ENCODE measurements at places on chromosomes 3 and 15. TPM values are rescaled to one million over a fixed set of nuclear protein-coding genes. Genes with fewer than 3 reads are reported as not detected.
A peak's percentile ranks its signal among the peaks of the same experiment; 100 is the strongest.

GRCh38 chr3:143068059-143068458, 51.5 kb upstream of the CHST2 start:
- no peak for DNase-seq

DNA sequence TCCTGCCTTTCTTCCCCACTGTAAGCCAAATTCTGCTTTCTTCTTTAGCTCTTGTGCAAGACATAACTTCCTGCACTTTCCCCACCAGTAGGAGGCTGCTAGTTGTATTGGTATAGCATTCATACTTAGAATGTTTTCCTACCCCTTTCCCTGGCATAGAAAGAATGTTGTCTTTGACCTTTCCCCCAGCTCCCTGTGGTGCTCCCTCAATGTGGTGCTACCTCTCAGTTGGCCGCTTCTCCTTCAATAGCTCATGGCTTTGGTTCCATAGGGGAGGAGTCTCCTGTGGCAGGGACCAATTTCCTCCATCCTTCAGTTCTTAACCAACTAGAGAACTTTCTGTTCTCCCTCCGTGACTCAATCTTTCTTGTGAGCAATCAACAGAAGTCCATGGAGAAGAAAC, 67.5 kb upstream of the AKAP13 start:
- no peak for DNase-seq

DNA sequence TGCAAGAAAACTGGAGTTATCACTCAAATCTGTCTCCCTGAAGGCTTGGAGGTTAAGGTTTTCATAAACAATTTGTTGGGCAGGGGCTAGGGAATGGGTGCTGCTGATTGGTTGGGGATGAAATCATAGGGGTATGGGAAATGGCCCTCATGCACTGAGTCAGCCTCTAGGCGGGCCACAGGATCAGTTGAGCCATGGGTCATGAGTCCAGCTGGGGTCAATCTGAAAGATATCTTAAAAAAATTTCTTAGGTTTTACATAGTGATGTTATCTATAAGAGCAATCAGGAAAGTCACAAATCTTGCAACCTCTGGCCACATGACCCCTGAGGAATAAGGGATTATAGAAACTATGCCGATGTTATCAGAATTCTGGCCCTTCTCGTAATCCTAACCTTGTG, 491.7 kb downstream of the ZIC1 start:
- no peak for DNase-seq

DNA sequence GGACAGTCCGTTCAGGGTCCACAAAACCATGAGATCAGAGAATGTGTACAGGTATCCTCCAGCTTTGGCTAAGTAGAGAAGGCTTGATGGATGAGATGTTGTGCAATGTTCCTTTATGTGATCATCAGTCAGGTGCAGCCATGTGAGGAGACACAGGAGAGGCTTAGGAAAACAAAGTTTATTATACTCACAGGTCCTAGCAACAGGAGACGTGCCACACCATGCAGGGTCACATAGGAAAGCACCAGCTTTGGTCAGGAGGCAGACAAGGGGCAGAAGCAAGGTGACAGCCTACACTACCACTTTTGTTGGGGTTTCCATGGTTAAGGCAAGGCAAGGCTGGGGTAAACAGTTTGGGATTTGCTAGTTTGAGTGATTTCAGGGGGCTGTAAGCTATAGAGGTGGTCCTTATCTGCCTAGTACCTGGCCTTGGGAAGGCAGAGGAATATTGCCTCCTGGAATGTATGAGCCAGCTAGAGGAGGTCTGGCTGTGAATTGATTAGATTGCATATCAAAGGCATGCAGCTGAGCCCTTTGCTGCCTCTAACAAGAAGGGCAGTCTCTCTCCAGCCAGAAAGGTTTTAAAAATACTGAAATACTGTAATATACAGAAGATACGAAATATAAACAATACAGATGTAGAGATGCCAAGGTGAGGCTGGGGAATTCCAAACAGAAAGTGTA, 248.6 kb downstream of the RYR3 start:
- no peak for DNase-seq

- DNase-seq = no peak
Observed at GRCh38 chr3:55616803-55617202, 129.7 kb upstream of the WNT5A start.

GRCh38 chr3:85170646-85171045, 211.9 kb downstream of the CADM2 start:
- no peak for DNase-seq

- no peak for DNase-seq
Observed at GRCh38 chr3:31472479-31473390, 60.0 kb upstream of the STT3B start.

GRCh38 chr3:125202197-125202596, 10.4 kb downstream of the SLC12A8 start:
- no peak for DNase-seq

DNA sequence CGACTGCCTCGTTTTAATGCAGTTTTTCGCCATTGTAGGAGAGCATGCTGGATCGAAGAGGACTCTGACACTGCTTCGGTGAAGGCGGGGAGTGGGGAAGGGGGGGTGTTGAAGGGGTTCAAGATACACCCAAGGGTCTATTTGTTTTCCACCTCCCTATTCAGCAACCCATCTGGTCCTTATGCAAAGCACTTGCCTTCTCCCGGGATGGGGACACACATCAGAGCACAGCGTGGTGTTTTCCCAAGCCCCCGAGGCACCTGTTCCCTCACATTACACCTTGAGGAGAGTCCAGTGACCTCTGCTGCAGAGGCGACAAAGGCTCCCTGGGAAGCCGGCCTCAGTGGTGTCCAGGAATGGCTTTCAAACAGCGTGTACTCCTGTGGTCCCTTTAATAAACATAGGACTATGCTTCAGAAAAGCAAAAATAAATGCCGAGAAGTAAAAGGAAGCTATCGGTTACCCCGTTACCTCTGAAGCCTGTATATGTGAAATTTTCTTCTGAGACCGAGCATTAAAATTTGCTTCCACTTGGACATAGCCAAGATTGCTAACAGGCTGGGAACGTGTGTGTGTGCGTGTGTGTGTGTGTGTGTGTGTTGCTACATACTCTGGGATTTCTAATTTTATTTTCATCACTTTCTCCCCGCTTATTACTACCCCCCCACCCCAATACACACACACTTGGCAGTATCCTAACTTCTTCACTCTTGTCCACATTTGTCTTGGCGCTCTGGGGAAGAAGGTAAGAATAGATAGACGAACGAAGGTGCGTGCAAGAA, 53.2 kb downstream of the CCDC54 start:
- DNase-seq = no peak

DNA sequence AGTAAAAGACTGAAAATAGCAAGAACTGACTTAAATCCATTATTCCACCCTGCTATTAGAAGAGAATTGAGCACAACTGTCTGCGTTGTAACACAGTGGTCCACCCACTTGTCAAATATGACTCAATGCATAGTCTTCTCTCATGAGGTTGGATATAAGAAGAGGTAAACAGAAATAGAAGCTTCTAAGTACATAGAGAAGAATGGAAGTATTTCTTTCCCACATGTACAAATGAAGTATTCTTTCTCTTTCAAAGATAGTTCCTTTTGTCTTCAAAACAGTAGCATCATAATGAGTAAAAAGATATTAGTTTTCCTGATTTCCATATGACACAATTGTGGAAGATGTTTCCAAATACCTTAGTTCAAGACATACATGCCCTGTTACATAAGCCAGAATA, 348.6 kb upstream of the CCDC54 start:
- no peak for DNase-seq

DNA sequence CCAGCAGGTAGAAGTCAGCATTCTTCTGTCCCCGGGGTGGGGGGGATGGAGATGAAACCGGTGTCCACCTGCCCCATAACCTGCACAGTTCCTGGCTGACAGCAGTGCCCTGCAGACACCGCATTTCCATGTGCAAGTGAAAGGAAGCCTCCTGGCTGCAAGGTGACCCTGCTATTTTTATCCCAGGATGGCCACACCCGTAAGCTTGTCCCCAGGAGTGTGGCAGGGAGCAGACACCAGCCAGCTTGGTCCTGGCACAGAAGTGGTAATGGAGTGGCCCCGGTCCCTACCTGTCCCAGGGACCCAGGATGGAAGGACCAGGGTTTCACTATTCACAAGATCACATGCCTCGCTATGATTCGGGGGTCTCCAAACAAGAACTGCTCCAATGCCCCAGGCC, 85.3 kb upstream of the RPL32 start:
- DNase-seq = no peak

DNA sequence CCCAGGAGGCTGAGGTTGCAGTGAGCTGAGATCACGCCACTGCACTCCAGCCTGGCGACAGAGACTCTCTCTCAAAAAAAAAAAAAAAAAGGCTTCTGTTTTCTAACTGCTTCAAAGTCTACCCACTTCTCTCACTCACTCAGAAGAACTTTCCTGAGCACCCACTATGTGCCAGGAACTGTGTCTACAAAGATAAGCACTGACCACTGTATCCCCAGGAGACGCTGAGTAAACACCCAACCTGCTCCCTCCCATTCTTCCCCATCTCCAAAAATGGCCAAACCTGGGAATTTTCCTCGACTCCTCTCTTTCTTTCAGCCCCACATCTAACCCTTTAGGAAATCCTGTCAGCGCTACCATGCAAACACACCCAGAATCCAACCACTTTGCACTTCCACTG, 12.5 kb downstream of the RUVBL1 start:
- DNase-seq = no peak

- DNase-seq = no peak
Observed at GRCh38 chr3:152379415-152380042, 110.8 kb downstream of the MBNL1 start.

- DNase-seq = no peak
Observed at GRCh38 chr3:69511361-69511760, 125.5 kb upstream of the FRMD4B start.

- peak; percentile 39 for DNase-seq
Observed at GRCh38 chr3:106302451-106303221, 433.8 kb upstream of the CBLB start.

DNA sequence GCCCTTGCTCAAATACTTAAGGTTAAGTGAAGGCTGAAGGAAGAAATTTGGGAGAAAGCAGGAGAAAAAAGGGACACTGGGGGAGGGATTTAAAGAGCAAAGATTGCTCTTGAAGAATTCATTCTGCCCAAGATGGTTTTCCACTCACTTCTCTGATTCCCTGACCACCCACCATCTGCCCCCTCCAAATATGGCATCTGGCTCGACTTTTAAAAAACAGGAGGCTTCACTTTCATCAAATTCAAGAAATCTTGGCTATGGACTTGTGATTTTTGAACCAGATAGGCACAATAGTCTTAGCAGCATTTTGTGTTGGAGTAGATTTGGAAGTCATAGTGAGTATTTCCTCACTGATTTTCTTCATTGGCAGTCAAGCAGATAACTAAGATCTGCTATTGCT, 574.4 kb upstream of the SUCLG2 start:
- DNase-seq = no peak

- DNase-seq = no peak
Observed at GRCh38 chr15:32851572-32851971, 133.8 kb downstream of the GREM1 start.

- no peak for DNase-seq
Observed at GRCh38 chr3:127622031-127622430, 7.0 kb upstream of the PODXL2 start.

- DNase-seq = no peak
Observed at GRCh38 chr3:161333696-161334095, 37.6 kb downstream of the SPTSSB start.

DNA sequence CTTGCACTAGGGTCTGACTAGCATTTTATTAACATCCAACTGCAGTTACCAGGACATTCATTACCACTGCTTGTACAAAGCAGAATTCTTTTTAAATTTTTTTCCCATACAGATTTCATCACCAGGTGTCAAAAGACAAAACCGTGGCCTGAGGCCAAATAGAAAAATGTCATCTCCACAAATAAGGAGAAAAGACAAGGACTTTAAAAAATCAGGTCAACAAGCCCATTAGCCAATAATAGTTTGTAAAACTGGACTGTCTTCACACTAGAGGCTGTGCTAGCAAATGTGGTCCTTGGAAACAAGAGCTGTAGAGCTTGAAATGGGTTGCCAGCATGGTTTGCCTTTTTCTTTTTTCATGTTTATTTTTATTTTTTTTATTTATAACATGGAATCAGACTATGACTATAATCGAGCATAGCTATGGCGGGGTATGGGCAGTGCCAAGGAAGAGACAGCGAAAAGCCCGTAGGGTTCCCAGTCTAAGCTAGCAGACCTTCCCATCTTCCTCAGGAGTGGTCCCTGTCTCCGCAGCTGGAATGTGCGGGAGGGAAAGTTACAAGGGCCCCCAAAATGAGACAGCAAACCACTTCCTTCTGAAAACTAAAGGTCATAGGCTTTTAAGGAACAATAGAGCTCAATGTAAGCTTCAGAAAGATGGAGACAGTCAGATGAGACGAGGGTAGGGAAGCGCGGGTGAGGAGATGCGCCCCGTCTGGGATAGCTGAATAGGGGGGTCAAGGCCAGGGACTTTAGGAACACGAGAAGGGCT, 1.5 kb downstream of the PTPN9 start:
- peak; percentile 27 for DNase-seq

GRCh38 chr15:64566629-64567427, 106.5 kb downstream of the ZNF609 start:
- peak; percentile 30 for DNase-seq

GRCh38 chr15:39835550-39835949, 52.9 kb upstream of the FSIP1 start:
- no peak for DNase-seq

Gene EPHA3
- total RNA-seq = not detected

Gene TUSC7
- not detected for total RNA-seq

Gene LCTL
- not detected for total RNA-seq

Gene ARGFX
- total RNA-seq = not detected

Gene CLDN18
- not detected for total RNA-seq

Gene ZPLD1
- total RNA-seq = not detected

Gene CCDC54
- total RNA-seq = not detected

Gene RASGRF1
- total RNA-seq = 9.4 TPM

Gene HIGD2B
- total RNA-seq = 1.4 TPM

Gene SPESP1
- total RNA-seq = 1.1 TPM

Gene SLC51A
- not detected for total RNA-seq

Gene POLG
- total RNA-seq = 144 TPM

Gene TGM5
- 0.42 TPM for total RNA-seq

Gene LMAN1L
- 1.1 TPM for total RNA-seq

Gene LIPC
- not detected for total RNA-seq

Gene CYP19A1
- total RNA-seq = not detected

Gene MYO5A
- total RNA-seq = 45.3 TPM

Gene CIB2
- total RNA-seq = 3.8 TPM

Data from B cell (primary cell).